ENCODE measurements at places on chromosomes 5 and 9. TPM values are rescaled to one million over a fixed set of nuclear protein-coding genes. Genes with fewer than 3 reads are reported as not detected.

The FGF10 gene
- polyA plus RNA-seq: not detected

The FOXE1 gene
- not detected for polyA plus RNA-seq

The PLAC8L1 gene
- polyA plus RNA-seq: not detected

The CEL gene
- polyA plus RNA-seq: 0.08 TPM

The FBP2 gene
- polyA plus RNA-seq: not detected

The TMEM252 gene
- polyA plus RNA-seq: not detected

The TAF11L3 gene
- polyA plus RNA-seq: not detected

The EEIG1 gene
- 6.7 TPM for polyA plus RNA-seq

The PCDHB7 gene
- not detected for polyA plus RNA-seq

The MCC gene
- 9.4 TPM for polyA plus RNA-seq

The SVEP1 gene
- 0.58 TPM for polyA plus RNA-seq

The PCDHA2 gene
- polyA plus RNA-seq: not detected

The PTGDS gene
- polyA plus RNA-seq: 15.2 TPM

The LCN12 gene
- polyA plus RNA-seq: 7.3 TPM

The KCTD16 gene
- polyA plus RNA-seq: not detected

The HSD17B3 gene
- polyA plus RNA-seq: 0.83 TPM

The RNF44 gene
- polyA plus RNA-seq: 6.4 TPM

The RANBP6 gene
- 6.2 TPM for polyA plus RNA-seq

The CCNO gene
- not detected for polyA plus RNA-seq

The KIF24 gene
- polyA plus RNA-seq: 0.24 TPM

The ZNF354C gene
- 0.51 TPM for polyA plus RNA-seq
